A549 treated with ZK216348 at 1 μM for 4 hours (cell line): ENCODE measurements at places on chromosomes 7 and 10. TPM values are rescaled to one million over a fixed set of nuclear protein-coding genes. Genes with fewer than 3 reads are reported as not detected.

Gene AOAH
- total RNA-seq: not detected in 5 replicates

Gene ACTA2
- total RNA-seq: 14.5 to 24.1 TPM (median 17.5 TPM) in 5 replicates

Gene MORN4
- 6.8 to 9.0 TPM (median 8.4 TPM) in 5 replicates for total RNA-seq

Gene BTAF1
- 8.7 to 15.4 TPM (median 13.1 TPM) in 5 replicates for total RNA-seq

Gene UFSP1
- 3.1 to 6.4 TPM (median 5.6 TPM) in 5 replicates for total RNA-seq

Gene GBX1
- total RNA-seq: 0.23 TPM in 1 of 5 replicates, not detected in the others

Gene SP4
- 0.92 to 2.5 TPM (median 1.2 TPM) in 5 replicates for total RNA-seq

Gene CCL26
- 6.8 to 11.4 TPM (median 7.4 TPM) in 5 replicates for total RNA-seq
